Stimulated activated CD8-positive, alpha-beta memory T cell treated with anti-CD3 and anti-CD28 coated beads, Interleukin-7, amount 100 ng/mL, for 48 hours (primary cell): ENCODE measurements at places on chromosomes 2 and 18.

DNA sequence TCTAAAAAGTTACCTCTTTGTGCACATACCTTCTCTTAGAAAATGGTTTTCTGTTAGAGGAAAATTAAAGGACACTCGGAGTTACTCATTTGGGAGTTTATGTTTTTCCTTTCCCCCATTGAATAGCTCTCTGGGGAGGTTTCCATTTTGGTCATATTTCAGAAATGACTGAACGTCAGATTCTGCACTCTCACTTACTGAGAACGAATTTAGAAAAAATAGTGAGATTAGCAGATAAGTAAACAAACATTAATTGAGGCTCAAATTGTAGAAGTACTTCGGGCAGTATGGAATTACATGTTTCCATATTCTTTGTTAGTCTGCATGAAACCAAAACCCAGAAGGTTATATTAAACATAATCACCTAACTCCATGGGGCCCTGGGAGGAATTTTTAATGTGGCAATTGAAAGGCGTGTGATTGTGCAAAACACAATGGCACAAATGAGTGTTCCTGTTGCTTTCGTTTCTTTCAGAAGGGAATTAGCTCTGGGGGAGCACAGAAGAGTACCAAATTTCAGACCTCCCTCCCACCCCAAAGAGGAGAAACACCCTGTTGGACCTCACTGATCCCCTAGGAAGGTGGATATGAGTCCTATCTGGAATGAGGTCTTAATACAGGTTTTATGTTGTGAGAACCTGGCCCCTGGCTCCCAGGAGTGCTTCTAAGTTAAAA is 212.3 kb downstream of the BCL2 start:
- DNase-seq = no peak

DNA sequence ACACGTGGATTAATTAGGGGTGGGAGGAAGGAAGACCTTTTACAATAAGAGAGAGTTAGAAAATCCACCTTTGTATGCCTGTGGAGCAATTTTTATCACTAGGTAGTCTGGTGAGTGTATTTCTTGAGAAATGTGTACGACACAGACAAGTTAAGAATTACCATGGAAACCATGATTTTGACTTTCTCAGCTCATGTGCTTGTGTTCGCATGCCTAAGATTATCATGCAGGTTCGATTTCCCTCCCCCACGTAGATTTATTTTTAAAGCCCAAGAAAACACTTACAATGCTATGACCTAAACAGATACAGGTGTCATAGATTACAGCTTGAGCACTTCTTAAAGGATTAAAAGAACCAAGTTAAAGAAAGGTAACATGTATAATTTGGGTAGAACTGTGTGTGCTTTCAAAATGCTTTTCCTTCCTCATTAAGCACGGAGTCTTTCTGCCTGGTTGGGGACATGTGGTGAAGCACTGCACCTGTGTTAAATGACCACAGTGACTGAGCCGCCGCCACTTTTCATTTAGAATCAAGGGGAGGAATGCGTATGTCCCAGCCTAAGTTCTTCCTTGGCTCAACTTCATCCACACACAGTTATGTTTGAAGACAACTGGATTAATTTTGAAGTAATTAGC is 16.6 kb downstream of the SERTAD2 start:
- no peak for DNase-seq

DNA sequence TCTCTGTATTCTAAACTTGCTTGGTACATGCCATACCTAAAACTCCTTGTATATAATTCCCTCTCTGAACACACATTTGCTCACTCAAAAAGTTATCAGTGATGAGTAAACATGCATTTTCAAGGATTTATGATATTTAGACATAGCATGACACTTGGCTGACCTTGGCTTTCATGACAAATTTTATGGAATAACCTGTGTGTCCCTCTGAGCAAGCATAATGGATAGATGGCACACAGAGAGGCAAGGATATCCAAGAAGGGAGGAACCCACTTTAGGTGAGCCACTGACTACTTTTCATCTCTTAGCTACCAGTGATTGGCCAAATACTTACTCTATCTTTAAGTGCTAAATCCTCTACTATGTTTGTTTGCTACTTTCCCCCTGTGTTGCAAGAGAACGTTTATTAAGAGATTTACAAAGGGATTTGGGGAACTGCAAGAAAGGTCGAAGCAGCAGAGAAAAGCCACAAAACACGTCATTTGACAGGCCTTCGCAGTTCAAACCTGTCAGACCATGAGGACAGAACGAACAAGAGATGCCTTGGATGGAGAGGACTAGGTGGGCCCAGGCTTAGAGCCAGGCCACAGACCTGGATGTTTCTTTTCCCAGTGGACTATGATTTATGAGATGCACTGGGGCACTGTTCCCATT is 379.9 kb downstream of the NBAS start:
- DNase-seq = no peak

GRCh38 chr2:106117882-106118684 is 76.0 kb downstream of the UXS1 start:
- no peak for DNase-seq

- no peak for DNase-seq
Measured at GRCh38 chr2:236874866-236875481, 210.7 kb upstream of the COPS8 start.

DNA sequence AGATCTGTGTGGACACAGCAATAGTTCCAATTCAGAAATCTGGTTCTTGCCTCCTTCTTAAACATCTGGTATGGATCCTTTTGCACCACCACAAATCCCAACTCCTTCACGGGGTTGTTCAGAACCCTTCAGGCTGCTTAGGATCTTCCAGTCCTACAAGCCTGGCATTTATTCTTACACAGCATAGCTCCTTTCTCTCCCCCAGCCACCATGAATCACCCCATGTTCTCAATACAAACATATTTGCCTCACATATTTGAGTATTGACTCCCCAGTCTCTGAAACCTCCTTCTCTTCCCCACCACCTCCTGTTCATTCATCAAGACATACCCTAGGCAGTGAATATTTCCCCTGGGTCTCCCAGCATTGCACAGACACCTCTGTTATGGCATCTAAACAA is 155.2 kb downstream of the ALK start:
- DNase-seq = no peak

DNA sequence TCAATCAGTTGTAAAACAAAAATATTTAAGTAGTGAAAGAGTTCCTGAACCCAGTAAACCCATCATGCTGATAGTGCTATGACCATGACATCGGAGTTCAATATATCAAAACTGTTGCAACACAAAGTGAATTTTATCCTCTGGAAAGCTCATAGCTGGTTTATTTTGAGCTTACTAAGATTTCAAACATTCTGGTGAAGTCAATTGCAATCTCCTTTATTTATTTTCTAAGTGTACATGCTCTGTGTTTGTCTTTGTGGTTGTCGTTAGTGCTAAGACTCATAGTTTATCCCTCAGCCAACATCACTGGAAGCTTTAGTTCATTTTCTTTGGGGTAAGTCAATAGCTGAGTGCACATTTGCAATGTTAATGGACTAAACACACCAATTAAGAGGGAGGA is 91.9 kb downstream of the QPCT start:
- no peak for DNase-seq

DNA sequence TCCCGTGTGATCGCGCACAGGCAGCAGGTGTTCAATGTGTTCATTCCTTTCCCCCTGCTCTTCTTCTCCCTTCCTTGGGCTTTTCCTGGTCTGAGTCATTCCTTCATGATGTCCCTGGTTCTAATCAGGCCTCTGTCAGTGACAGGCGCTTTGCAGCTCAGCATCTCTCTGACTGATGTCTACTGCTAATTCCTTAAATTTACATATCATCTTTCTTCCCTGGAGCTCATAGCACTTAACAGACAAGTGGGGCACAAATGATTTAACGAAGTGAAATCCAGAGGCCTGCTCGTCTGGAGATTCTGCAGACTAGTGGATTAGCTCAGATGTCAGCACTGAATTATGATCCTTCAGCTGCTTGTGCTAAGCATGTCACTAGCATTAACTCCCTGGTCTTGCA is 77.9 kb downstream of the NRP2 start:
- no peak for DNase-seq

DNA sequence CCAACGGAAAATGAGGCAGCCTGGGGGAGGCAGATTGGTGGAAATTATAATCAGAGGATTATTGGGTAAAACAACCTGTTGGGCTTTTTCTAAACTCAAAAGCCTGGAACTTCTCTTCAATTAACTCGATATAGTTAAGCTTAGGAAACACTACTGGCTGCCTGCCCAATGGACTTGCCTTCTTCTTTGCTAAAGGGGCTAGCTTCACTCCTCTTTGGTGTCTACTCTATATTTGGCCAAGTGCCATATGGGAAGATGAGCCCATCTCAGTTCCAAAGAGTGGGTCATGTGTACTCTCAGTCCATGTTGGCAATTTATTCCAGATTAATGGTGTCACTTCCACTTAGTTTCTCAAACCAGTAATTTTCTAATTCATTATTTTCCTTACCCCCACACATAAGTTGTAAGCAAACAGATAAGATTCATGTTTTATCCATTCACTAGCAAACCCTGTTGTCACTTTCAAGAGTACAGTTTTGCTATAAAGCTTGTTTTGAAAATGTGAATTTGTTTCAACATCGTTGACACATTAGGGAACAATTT is 34.3 kb downstream of the DARS1 start:
- no peak for DNase-seq

- DNase-seq = no peak
Measured at GRCh38 chr2:3727397-3728045, 24.1 kb downstream of the DCDC2C start.

GRCh38 chr2:15602393-15602792 is 10.7 kb downstream of the DDX1 start:
- no peak for DNase-seq

DNA sequence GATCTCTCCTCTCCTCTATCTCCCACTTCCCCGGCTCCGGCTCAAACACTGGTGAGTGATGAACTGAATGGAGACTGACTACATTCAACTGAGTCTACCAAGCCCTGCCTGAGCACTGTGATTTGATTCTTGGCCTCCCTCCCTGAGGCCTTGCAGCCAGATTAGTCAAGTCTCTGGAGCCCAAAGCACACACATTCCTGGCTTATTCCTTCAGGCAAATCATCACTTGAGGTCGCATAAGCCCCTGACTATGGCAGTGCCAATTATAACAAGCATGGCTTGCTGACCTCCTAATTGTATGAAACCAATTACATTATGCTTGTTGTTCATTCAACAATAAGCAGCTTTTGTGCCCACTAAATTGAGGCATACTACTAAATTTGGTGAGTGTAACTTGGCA is 34.6 kb downstream of the EFEMP1 start:
- no peak for DNase-seq

DNA sequence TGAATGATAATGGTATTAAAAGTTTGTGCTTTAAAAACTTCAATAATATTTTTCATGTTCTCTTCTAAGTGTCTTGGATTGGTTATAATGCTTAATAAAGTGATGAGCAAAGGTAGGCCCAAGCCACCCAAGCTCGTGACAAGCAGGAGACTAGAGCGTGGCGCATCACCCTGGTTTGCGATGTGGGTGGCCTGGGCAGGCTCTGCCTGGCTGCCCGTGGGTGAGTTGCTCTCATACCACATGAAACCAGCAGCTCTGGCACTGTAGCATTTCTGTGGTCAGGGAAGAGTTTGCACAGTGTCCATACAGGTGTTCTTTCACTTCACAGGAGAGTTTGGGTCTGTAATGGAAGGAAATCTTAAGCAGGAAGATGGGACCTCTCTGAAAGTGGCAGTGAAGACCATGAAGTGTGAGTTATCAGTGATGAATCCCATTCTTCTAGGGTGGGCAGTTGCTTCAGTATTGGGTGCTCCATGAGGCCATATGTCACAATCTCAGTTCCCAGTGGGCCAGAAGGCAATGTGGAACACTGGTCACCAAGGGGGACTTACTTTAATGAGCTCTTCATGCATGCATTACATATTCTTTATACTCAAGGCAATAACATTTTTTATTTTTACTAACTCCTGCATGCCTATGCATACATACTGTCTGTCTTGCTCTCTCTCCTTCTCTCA is 51.4 kb upstream of the TMEM87B start:
- DNase-seq = no peak

GRCh38 chr2:156653675-156654074 is 217.5 kb downstream of the GPD2 start:
- DNase-seq = no peak

DNA sequence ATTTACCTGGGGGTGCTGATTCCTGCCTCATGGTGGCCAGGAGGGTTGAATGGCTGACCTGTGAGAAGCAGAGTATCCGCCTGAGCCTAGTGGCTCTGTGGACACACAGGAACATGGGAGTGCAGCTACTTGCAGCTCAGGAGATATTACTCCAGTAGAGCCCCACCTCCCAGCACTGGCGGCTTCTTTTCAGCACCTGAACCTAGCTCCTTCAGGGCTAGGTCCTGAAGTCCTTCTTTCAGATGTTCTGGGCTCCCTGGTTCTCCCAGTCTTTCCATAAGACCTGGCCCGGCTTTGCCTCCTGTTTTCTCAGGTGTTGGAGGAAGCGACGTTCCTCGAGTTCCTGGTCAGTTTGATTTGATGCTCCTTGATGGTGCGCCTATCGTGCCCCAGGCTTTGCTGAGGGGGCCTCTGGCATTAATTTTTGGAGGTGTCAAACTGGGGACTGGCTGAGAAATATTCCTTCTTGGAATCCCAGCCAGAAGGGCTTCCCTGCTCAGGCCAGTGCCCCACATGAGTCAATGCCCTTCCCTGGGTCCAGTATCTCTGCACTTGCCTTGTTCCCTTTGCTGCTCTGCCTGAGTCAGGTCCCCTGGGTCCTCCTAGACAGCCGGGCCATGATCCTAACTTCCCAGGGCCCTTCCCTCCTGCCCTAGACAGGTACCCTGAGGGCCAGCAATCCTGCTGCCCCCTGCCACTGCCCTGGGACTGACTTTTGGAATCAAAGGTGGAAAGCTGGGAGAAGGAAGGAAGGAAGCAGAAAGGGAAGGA is 110.7 kb upstream of the HAAO start:
- DNase-seq = no peak

DNA sequence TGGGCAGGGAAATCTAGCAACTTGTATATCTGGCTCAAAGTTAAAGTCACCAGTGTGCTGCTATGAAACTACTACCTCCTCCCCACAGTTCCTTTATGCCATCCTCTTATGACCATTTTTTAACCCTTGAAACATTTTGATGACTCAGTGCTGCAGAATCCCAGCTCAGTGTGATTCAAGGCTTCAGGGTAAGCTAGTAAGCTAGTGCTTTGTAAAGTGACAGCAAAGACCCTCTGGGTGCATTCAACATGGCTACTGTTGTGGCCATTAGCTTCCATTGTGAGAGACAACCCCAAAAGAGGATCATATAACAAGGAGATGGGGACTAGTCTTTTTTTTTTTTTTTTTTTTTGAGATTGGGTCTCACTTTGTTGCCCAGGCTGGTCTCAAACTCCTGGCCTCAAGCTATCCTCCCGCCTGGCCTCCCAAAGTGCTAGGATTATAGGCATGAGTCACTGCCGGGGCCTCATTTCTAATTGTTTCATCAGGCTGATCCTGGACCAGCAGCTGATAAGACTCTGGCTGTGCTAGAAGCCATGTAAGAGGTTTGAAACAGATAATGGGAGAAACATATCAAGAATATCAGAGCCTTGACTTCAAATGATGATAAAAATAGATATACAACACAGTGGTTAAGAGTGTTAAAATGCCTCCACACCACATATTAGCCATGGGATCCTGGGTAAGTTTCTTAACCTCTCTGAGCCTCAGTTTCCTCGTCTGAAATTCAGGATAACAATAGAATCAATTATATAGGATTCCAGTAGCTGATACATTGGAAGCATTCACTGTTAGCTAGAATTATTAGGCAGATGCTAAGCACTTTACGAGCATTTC is 65.7 kb upstream of the RTN4 start:
- DNase-seq = no peak

- no peak for DNase-seq
Measured at GRCh38 chr18:3345885-3346284, 84.0 kb downstream of the MYL12B start.
